Naive B cell (primary cell): ENCODE measurements at places on chromosomes 3 and 15.

GRCh38 chr3:107669669-107670068 lies 146.9 kb downstream of the BBX start:
- no peak overlapping the region for H3K27ac ChIP-seq
- H3K27me3 ChIP-seq: no peaks in the 10 kb centered on the region
- DNase-seq: no peak
- H3K36me3 ChIP-seq: no peaks in the 10 kb centered on the region
- H3K4me1 ChIP-seq: peaks cover 30% of the 10 kb centered on the region

DNA sequence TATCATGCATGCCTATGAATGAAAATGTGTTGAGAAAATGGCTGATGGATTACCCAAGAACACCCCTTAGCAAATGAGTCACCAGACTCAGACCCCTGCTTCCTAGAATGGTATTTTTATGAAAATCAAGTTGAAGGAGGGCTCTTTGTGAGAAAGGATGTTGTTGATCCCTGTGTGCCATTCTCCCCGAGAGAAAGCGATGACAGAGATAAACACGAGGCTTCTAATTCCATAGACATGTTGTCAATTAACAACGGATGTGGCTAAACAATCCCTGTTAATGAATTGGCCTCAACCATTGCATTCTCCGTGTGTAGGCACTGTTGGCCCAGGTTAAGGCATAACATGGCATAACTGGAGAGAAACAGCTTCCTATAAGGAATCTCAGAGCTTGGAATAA lies 5.8 kb upstream of the OXTR start:
- no peaks in the 10 kb centered on the region for H3K36me3 ChIP-seq
- H3K27ac ChIP-seq: no peak overlapping the region
- H3K4me3 ChIP-seq: no peak overlapping the region
- no peaks in the 10 kb centered on the region for H3K4me1 ChIP-seq
- H3K27me3 ChIP-seq: peaks cover 34% of the 10 kb centered on the region

- H3K36me3 ChIP-seq: no peaks in the 10 kb centered on the region
- no peak overlapping the region for H3K4me3 ChIP-seq
- no peaks in the 10 kb centered on the region for H3K4me1 ChIP-seq
- no peak overlapping the region for H3K27ac ChIP-seq
These were observed 586.1 kb downstream of the MECOM start for GRCh38 chr3:169077394-169077906.

GRCh38 chr3:2218816-2219215 lies 120.2 kb downstream of the CNTN4 start:
- no peak overlapping the region for H3K4me3 ChIP-seq
- no peak for DNase-seq
- no peak overlapping the region for H3K27ac ChIP-seq
- no peaks in the 10 kb centered on the region for H3K27me3 ChIP-seq
- no peaks in the 10 kb centered on the region for H3K4me1 ChIP-seq

GRCh38 chr15:89770041-89770440 lies 6.1 kb upstream of the MESP2 start:
- H3K27me3 ChIP-seq: no peaks in the 10 kb centered on the region
- H3K4me3 ChIP-seq: no peak overlapping the region
- H3K4me1 ChIP-seq: no peaks in the 10 kb centered on the region
- H3K36me3 ChIP-seq: no peaks in the 10 kb centered on the region

DNA sequence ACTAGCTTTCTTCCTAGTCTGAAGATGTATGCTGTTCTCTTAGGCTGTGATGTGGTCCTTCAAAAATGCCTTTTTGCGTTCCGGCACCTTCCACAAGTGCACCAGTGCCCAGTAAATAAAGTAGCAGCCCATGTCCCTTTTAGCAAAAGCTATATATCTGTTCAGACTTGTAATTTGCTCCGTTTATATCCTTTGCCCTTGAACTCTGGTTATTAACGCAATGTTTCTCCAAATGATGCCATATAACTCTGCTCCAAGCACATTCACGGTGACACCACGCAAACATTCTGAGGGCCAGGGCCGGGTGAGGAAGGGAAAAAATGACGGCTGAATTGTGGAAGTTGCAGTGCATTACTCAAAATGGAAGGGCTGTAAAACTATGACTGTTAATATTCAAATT lies 1001.1 kb upstream of the NR2F2 start:
- H3K4me3 ChIP-seq: no peak overlapping the region
- no peak for DNase-seq
- no peak overlapping the region for H3K27ac ChIP-seq
- no peaks in the 10 kb centered on the region for H3K36me3 ChIP-seq
- H3K4me1 ChIP-seq: no peaks in the 10 kb centered on the region

GRCh38 chr3:179149406-179149867 lies 1.3 kb downstream of the PIK3CA start:
- peak; percentile 73 for DNase-seq
- peaks cover 35% of the 10 kb centered on the region for H3K4me1 ChIP-seq
- H3K36me3 ChIP-seq: no peaks in the 10 kb centered on the region
